HFFc6 (cell line): ENCODE measurements at places on chromosomes 5 and 9.

DNA sequence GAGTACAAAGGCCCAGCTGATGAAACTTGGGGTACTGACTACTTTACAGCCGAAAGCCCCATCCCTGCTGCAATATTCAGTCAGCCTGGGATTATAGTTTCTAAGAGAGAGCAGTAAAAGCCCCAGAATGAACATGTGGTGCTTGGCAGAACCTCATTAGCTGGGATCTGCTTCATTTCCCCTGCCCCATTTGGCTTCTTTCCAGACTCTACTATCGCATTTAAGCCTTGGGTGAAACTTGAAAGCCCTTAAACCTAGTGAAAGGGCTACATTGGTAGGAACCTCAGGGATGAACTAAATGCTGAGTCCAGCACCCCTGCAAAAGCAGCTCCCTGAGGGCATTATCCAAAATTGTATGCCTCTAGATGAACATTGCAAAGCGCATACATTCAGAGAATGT, 631.1 kb downstream of the ACTL7B start:
- H3K4me3 ChIP-seq: no peak overlapping the region
- H3K27ac ChIP-seq: no peak overlapping the region
- no peaks in the 10 kb centered on the region; the same call in 1 of the 2 replicates for H3K27me3 ChIP-seq
- no peaks in the 10 kb centered on the region for H3K4me1 ChIP-seq
- no peaks in the 10 kb centered on the region for H3K36me3 ChIP-seq

DNA sequence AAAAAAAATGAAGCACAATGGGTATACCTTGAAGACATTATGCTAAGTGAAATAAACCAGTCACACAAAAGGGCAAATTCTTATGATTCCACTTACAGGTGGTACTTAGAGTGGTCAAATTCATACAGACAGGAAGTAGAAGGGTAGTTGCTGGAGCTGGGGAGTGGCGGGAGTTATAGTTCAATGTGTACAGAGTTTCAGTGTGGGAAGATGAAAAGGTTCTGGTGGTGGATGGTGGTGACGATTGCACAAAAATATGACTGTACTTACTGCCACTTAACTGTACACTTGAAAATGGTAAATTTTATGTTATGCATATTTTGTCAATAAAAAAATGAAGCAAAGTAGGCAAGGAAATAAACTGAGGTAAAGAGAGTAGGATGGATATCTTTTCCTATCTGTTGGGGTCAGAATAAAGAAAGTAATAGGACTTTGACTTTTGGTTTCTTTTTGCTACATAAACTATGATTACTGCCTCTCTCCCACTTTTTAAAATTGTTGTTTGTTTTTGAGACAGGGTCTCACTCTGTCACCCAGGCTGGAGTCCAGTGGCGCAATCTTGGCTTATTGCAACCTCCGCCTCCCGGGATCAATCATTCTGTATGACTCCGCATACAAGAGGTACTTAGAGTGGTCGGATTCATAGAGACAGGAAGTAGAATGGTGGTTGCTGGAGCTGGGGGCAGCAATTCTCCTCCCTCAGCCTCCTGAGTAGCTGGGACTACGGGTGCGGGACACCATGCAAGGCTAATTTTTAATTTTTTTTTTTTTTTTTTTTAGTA, 4.0 kb upstream of the PSAT1 start:
- DNase-seq: no peak
- H3K36me3 ChIP-seq: no peaks in the 10 kb centered on the region
- H3K4me1 ChIP-seq: peaks cover 17% of the 10 kb centered on the region
- H3K27ac ChIP-seq: no peak overlapping the region
- no peak overlapping the region for H3K4me3 ChIP-seq

- peaks cover 27% of the 10 kb centered on the region for H3K27me3 ChIP-seq
- peak; percentile 75 for DNase-seq
- no peak overlapping the region for H3K27ac ChIP-seq
Observed at GRCh38 chr9:34540827-34541226, 18.0 kb upstream of the ENHO start.

GRCh38 chr5:91591076-91591475, 208.0 kb upstream of the ARRDC3 start:
- no peaks in the 10 kb centered on the region for H3K27me3 ChIP-seq
- H3K4me1 ChIP-seq: no peaks in the 10 kb centered on the region
- H3K4me3 ChIP-seq: no peak overlapping the region
- peaks cover 4% of the 10 kb centered on the region for H3K36me3 ChIP-seq

- H3K4me1 ChIP-seq: no peaks in the 10 kb centered on the region
- no peaks in the 10 kb centered on the region for H3K36me3 ChIP-seq
- no peak overlapping the region for H3K4me3 ChIP-seq
- H3K27me3 ChIP-seq: peaks cover 15% of the 10 kb centered on the region
- peak; percentile 15 for DNase-seq
- no peak overlapping the region for H3K27ac ChIP-seq
Observed at GRCh38 chr9:131045300-131046092, 36.5 kb downstream of the LAMC3 start.

GRCh38 chr9:71602652-71603051, 165.7 kb downstream of the CEMIP2 start:
- no peaks in the 10 kb centered on the region for H3K36me3 ChIP-seq
- no peaks in the 10 kb centered on the region; the same call in 1 of the 2 replicates for H3K4me1 ChIP-seq
- no peak overlapping the region for H3K27ac ChIP-seq
- DNase-seq: no peak
- peaks cover 8% of the 10 kb centered on the region; the same call in 1 of the 2 replicates for H3K27me3 ChIP-seq
- no peak overlapping the region for H3K4me3 ChIP-seq

DNA sequence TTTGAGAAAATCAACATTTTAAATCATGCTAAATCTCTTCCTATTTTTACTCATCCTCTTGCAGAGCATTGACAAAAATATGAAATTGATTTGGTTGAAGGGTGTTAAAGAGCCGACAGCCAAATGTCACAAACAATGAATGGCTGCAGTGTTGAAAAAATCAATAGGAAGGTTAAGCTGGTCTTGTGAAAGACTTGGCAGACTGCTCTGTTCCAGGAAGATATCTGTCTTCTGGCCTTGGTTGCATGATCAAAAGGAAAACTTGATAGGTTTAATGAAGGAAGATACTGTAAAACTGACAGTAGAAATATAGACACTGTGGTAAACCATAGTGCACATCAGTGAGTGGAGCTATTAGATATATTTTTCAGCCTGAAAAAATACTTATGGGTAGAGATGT, 103.6 kb downstream of the PBX3 start:
- no peaks in the 10 kb centered on the region for H3K27me3 ChIP-seq
- H3K36me3 ChIP-seq: peaks cover 26% of the 10 kb centered on the region

DNA sequence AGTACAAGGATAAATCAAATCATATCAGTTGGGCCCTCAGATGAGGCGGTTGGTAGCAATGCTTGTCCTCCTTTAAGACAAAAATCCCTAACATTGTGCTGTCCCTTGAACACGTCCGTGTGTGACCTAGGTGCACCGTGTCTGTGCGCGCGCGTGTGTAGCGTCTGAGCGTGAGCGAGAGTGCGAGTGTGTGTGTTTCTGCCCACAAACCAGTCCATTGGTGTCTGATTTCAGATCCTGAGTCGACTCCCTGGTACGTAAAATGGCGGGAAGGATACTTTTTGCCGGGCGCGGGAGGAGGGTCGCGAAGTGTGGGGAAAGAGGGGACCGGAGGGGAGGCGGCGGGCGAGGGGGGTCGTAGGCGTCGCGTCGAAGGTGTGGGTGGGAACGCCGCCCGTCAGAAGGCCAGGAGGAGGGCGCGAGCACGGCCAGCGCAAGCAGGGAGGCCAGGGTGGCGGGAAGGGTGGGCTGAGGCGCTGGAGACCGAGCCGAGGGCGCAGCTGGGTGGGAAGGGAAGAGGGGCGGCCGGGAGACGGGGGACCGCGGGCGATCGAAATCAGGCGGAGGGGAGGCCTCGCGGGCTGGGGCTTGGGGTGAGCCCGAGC, 8.9 kb downstream of the OTP start:
- H3K4me1 ChIP-seq: peaks cover 16% of the 10 kb centered on the region
- peaks cover 53% of the 10 kb centered on the region for H3K27me3 ChIP-seq
- no peak for DNase-seq
- H3K4me3 ChIP-seq: no peak overlapping the region
- H3K27ac ChIP-seq: no peak overlapping the region

DNA sequence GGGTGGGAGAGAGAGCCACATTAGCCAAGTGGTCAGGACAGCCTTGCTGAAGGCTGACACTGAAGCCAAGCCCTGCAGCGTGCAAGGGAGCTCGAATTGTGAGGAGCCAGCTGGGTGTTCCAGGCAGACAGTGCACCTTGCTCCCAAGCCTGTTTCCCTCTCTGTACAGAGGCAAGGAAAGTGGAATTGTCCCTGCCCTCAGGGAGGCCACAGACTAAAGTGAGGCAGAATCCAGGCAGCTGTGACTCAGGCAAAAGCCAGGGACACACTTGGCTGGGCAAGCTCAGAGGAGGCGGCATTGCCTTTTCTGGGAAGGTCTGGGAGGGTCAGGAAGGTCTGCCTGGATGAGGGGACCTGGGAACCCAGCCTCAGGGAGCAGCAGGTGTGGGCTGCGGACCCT, 50.2 kb upstream of the LMX1B start:
- no peak overlapping the region for H3K27ac ChIP-seq
- H3K27me3 ChIP-seq: peaks cover 35% of the 10 kb centered on the region
- H3K4me1 ChIP-seq: no peaks in the 10 kb centered on the region
- no peak overlapping the region for H3K4me3 ChIP-seq

DNA sequence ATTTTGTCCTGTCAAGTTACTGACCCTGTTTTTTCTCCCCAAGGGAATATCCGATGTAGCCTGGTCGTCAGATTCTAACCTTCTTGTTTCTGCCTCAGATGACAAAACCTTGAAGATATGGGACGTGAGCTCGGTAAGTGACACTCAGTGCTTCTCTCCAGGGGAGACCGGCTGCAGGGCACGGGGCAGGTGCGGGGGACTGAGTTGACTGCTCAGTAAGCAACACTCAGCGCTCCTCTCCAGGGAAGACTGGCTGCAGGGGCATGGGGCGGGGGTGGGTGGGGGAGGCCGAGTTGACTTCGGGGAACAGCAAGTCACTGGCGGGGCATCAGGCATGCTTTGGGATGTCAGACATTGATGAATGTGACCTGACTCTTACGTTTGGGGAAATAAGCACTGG, 6.0 kb downstream of the WDR5 start:
- H3K4me3 ChIP-seq: no peak overlapping the region
- no peak overlapping the region for H3K27ac ChIP-seq
- peaks cover 44% of the 10 kb centered on the region for H3K36me3 ChIP-seq
- no peaks in the 10 kb centered on the region; the same call in 1 of the 2 replicates for H3K27me3 ChIP-seq
- peaks cover 25% of the 10 kb centered on the region for H3K4me1 ChIP-seq
- no peak for DNase-seq

DNA sequence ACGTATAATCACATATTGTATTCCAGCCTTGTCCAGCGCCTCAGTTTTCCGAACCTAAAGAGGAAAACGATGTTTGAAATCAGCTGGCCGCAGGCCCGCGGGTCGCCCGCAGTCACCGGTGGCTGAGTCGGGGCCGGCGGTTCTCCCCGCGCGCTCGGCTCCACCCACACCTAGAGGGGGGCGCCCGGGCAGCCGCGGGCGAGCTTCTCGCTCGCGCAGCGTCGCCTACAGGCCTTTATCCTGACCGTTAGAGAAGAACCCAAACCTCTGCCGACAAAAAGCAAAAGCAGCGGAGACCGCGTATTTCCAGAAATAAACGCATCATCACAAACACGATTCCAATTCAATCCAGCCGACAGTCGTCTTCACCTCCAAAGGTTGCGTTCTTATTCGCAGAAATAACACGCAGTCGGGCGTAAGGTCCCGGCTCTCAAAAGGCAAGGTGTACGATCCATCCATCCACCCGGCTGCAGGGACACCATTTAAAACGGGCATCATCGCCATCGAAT, 725 bp upstream of the NIPBL start:
- DNase-seq: peak; percentile 72
- H3K4me3 ChIP-seq: peak overlapping the region; percentile 95
- peaks cover 54% of the 10 kb centered on the region for H3K4me1 ChIP-seq
- peaks cover 2% of the 10 kb centered on the region for H3K27me3 ChIP-seq

DNA sequence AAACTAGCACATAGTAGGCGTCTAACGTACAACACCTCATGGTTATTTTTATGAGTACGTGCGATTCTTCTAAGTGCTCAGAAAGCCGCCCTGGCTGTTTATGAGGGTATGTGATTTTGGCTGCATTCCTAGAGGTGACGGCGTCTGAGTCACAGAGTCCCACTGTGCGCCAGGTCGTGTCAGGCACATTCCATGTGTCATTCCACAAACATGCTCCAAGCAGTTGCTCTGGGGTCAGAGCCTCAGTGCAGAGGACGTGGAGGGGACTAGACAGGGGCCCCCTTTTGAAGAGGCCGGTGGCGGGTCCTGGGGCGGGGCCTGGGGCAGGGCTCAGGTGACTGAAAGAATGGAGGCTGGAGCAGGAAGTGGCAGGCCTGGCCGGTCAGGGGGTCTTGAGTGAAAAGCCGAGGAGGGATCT, 51.9 kb downstream of the NEK6 start:
- peaks cover 2% of the 10 kb centered on the region for H3K27me3 ChIP-seq
- peaks cover 25% of the 10 kb centered on the region for H3K36me3 ChIP-seq
- H3K4me3 ChIP-seq: peak overlapping the region; percentile 54
- DNase-seq: peak; percentile 95

GRCh38 chr9:24776226-24776625, 230.5 kb upstream of the IZUMO3 start:
- no peak for DNase-seq
- H3K36me3 ChIP-seq: no peaks in the 10 kb centered on the region
- no peaks in the 10 kb centered on the region; the same call in 1 of the 2 replicates for H3K27me3 ChIP-seq
- H3K4me3 ChIP-seq: no peak overlapping the region
- no peak overlapping the region for H3K27ac ChIP-seq

GRCh38 chr5:143073766-143074165, 303.6 kb downstream of the ARHGAP26 start:
- peaks cover 1% of the 10 kb centered on the region; the same call in 1 of the 2 replicates for H3K27me3 ChIP-seq
- peaks cover 9% of the 10 kb centered on the region for H3K36me3 ChIP-seq
- no peak overlapping the region for H3K27ac ChIP-seq
- H3K4me1 ChIP-seq: peaks cover 16% of the 10 kb centered on the region
- no peak overlapping the region for H3K4me3 ChIP-seq
- no peak for DNase-seq

- no peak overlapping the region for H3K4me3 ChIP-seq
- H3K36me3 ChIP-seq: no peaks in the 10 kb centered on the region
- peaks cover 2% of the 10 kb centered on the region for H3K27me3 ChIP-seq
- no peak overlapping the region for H3K27ac ChIP-seq
- H3K4me1 ChIP-seq: no peaks in the 10 kb centered on the region
Observed at GRCh38 chr9:82109626-82110025, 121.1 kb downstream of the SPATA31D1 start.

- H3K4me3 ChIP-seq: no peak overlapping the region
- no peaks in the 10 kb centered on the region for H3K36me3 ChIP-seq
- no peaks in the 10 kb centered on the region for H3K4me1 ChIP-seq
- H3K27me3 ChIP-seq: no peaks in the 10 kb centered on the region; the same call in 1 of the 2 replicates
Observed at GRCh38 chr5:66653325-66653724, 57.1 kb downstream of the MAST4 start.

GRCh38 chr5:35765921-35766320, 90.8 kb upstream of the IL7R start:
- no peaks in the 10 kb centered on the region for H3K36me3 ChIP-seq
- DNase-seq: no peak
- H3K4me1 ChIP-seq: peaks cover 30% of the 10 kb centered on the region
- no peak overlapping the region for H3K27ac ChIP-seq

GRCh38 chr5:135240283-135240633, 158.8 kb downstream of the MACROH2A1 start:
- peaks cover 5% of the 10 kb centered on the region; the same call in 1 of the 2 replicates for H3K36me3 ChIP-seq
- H3K4me1 ChIP-seq: peaks cover 54% of the 10 kb centered on the region
- H3K27ac ChIP-seq: no peak overlapping the region; the same call in 1 of the 2 replicates
- H3K27me3 ChIP-seq: peaks cover 2% of the 10 kb centered on the region
